SHP77 (cell line): ENCODE measurements at places on chromosomes 2 and 18.

- no peak for DNase-seq
Observed at GRCh38 chr2:159201360-159202063, 85.0 kb downstream of the WDSUB1 start.

GRCh38 chr2:20052229-20052851, 912 bp upstream of the LAPTM4A start:
- DNase-seq, result no peak

- DNase-seq, result peak; percentile 80
Observed at GRCh38 chr2:223101340-223102039, 49.5 kb downstream of the KCNE4 start.

GRCh38 chr2:160278879-160279177, 78.8 kb upstream of the ITGB6 start:
- DNase-seq, result no peak

DNA sequence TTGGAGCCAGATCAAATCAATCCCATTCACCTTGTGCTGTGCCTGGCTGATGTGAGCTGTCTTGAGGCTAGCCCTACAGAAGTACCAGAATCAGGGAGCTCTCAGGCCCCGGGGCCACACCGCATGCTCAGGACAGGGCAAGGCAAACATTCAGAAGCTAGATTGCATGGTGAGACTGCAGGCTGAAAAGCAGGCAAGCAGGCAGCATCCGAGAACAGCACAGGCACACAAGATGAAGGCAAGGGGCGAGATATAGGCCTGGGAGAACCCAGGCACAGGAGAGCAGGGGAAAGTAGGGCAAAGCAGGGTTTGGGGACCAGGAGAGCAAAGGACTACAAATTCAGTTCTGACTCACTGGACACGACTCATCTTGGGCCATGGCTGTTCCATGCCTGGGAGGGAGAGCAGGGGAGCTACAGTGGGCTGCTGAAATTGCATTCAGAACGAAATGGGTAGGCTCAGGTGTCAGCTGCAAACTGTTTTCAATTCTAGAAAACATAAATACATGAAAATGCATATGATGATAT, 59.6 kb downstream of the GALNT14 start:
- no peak for DNase-seq

DNA sequence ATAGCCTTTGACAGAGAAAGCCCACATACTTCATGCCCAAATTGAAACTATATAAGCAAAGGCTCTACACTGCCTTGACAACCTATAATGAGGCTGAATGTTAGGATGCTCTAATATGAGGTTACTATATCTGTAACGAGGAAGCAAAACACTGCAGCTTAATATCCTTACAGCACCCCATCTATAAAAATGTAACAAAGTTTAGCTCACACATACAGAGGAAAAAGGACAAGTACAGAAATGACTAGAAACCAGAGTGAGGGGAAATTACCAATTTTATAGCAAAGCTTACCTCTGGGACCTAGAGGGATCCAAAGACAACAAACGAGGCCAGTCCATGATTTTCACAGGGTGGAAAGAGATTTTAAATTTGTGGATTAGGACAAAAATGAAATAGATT, 138.5 kb downstream of the COL4A4 start:
- no peak for DNase-seq

GRCh38 chr2:159086826-159087225, 118.4 kb downstream of the TANC1 start:
- DNase-seq, result no peak

DNA sequence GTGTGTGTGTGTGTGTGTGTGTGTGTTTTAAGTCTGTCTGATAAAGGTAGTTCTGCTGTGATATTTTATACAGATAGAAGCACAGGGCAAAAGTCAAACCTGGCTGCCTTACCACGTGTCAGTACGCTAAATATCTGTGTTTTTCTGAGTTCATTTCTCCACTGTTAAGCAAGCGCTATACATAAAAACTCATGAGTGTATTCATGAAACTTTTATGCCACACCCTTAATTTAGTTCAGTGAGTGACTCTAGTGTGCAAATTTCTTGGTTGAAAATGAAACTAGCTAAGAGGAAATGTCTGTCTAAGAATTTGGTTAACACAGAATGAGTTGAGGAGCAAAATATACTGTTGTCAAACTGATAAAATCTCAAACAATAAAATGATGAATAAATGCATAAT, 11.2 kb downstream of the CASP10 start:
- DNase-seq, result no peak

- DNase-seq, result no peak
Observed at GRCh38 chr18:79950515-79951341, 725 bp downstream of the SLC66A2 start.
